ENCODE measurements at places on chromosomes 12 and 14. TPM values are rescaled to one million over a fixed set of nuclear protein-coding genes. Genes with fewer than 3 reads are reported as not detected.

Gene ADAM21
- 0.34 TPM for polyA plus RNA-seq

Gene OR10AD1
- 0.29 TPM for polyA plus RNA-seq

DNA sequence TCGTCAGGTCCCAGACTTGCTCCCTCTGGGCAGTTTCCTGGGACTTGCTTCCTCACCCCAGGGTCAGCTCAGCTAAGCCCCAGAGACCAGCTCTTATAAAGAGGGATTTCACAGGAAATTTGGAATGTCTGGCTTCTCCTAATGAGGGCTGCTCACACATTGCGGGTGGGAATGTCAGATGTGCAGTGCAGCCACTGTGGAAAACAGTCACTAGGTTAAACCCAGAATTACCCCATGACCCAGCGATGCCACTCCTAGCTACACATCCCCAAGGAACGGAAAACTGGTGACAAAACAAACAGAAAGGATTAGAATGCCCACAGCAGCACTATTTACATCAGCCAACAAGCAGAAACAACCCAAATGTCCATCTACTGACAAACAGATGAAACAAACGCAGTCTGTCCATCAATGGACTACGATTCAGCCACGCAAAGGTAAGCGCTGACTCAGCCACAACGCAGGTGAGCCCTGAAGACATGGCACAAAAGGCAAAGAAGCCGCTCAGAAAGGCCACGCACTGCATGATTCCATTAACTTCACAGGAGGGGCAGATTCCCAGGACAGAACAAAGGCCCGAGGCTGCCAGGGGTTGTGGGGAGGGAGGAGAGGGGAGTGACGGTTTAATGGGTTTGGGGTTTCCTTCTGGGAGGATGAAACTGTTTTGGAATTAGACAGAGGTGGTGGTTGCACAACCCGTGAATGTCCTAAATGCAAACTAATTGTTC is 63.0 kb downstream of the NCOR2 start:
- DNase-seq: no peak

DNA sequence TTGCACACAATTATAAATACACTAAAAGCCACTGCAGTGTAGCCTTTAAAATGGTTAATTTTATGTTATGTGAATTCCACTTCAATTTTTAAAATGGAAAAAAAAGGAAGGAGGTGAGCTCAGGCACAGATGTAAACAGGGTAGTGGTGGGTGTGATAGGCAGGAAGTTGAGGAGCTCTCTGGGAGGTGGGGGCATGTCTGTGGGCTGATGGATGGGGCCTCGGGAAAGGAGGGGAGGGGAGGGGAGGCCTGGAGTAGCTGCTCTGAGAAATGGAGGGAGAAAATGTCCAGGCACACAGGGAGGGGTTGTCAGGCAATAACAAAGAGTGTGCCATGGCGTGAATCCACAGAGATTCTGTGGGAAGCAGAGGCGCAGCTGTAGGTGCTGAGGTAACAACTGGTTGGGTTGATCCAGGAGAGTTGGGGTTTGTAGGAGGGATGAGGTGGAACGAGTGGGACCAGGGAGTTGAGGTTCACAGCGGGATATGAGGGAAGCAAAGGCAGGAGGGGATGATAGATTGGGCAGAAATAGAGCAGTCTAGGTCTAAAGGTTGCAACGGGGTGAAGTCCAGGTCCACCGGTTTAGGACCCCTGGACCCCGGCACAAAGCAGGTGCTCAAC is 57.2 kb downstream of the LTBP2 start:
- DNase-seq: no peak

DNA sequence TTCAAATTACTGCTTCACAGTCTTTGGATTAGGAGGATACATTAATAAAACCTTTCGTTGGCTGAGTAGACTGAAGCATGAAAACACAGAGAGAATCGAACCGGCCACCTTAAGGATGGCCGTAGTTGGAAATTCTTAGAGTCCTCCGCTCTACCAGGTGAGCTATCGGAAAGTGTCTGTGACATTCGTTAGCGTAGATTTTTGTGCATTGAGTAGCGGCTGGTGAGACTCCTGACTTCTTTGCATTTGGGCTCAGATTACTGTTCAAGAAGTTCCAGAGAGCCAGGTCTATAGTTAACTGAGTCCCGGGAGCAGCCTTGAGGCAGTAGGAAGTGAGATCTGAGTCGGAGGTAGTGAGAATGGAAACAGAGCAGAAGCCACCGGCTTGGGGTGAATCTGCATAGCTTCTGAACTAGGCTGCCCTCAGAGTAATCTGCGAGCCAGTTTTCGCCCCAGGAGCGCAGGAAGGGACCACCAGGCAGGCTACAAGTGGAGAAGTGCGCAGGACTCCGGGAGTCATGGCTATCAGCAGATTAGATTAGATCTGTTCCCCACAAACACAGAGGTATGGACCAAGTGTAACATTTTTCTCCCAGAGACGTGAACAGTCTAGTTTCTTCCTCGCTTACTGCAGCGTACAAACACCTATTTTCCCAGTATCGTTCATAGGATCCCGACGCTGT is 11.0 kb downstream of the OR6S1 start:
- no peak for DNase-seq
